ENCODE measurements at places on chromosomes 4 and X.

DNA sequence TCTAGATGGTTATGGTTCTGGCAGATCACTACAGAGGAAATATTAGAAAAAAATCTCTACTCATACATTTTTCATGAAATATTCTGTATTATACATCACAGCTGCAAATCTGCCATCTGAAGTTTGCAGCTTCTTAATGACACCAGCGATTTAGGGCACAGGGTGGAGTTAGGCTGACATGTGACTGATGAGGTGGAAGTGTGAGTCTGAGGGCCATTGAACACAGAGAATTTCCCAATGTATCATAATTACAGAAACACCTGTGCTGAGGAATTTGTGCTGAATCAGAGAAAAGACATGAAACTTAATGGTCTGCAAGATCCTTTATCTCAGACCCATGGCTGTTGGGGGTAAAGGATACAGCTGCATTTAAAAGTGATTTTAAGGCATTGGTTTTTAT is 2025.6 kb upstream of the AGA start:
- DNase-seq, result no peak

- no peak for DNase-seq
Observed at GRCh38 chr4:8185930-8186329, 13.2 kb upstream of the SH3TC1 start.

DNA sequence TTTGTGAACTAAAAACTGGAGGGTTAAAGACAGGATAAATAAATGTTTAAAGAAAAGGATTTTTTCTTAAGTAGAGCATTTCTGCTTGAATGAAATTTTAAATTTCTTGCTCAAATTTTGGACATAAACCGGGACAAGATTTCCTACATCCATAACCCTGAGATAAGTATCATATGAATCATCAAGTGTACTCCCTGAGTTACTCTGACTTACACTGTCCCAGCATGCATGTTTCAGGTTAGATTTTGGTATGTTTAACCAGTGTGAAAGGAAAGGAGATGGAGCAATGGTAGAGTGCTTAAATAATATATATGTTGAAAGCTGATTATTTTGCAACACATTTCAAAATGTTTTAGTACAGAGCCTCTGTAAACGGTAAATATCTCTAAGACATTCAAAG is 175.2 kb downstream of the ADGRL3 start:
- no peak for DNase-seq

DNA sequence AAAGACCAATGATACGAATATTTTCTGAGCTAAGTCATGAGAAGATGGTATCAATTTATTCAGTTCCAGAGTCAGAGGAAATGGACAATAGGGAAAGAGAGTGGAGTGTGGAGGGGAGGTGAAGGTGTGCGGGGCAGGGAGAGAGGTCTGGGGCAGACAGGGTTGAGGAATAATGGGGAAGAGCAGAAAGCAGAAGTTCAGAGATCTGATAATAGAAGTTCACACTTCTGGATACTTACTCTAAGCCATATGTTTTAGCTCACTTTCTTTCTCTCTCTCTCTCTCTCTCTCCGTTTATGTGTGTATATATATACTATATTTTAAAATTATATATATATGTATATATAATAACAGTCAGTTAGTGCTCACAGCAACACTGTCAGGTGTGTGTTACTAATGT is 40.4 kb downstream of the FOXR2 start:
- no peak for DNase-seq

DNA sequence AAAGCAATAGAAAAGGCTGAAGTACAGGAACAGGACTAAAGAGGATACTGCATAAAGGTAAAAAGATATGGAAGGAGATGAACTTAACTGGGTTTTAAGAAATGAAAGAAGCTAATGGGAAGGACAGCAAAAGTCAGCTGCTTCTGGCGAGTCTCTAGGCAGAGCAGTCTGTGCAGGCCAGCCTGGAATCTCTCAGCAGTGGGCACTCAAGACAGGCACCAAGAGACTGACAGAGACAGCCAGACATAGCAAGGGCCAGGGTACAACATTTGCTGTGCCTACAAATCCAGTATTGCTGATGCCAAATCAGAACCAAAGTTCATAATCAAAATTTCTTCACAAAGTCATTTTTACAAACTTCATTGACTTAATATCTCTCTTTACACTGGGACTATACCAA is 62.4 kb downstream of the SPOCK3 start:
- no peak for DNase-seq

- no peak for DNase-seq
Observed at GRCh38 chrX:38662640-38663039, 101.3 kb downstream of the TSPAN7 start.
